ENCODE measurements at places on chromosomes 16 and 17. TPM values are rescaled to one million over a fixed set of nuclear protein-coding genes. Genes with fewer than 3 reads are reported as not detected.

DNA sequence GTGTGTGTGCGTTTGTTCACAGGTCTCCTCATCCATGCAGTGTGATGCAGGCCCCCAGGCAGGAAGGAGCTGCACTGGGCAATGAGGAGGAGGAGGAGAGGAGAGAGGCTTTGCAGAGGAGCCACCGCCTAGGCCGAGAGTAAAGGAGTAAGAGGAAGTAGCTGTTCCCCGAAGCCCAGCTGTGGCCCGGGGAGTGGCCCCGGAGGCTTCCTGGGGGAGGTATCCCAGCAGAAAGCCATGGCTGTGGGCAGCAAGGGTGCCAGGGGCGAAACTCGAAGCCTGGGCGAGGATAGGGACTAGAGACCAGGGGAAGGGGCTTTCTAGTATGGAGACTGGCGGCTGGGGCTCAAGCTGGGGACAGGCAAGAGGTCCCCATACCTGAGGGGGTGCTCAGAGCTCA, 12.2 kb downstream of the C16orf95 start:
- no peaks in the 10 kb centered on the region for H3K27me3 ChIP-seq
- no peak overlapping the region for H3K4me3 ChIP-seq
- peaks cover 4% of the 10 kb centered on the region for H3K4me1 ChIP-seq
- no peak overlapping the region for H3K27ac ChIP-seq
- H3K36me3 ChIP-seq = no peaks in the 10 kb centered on the region

The CCL18 gene
- not detected for total RNA-seq

DNA sequence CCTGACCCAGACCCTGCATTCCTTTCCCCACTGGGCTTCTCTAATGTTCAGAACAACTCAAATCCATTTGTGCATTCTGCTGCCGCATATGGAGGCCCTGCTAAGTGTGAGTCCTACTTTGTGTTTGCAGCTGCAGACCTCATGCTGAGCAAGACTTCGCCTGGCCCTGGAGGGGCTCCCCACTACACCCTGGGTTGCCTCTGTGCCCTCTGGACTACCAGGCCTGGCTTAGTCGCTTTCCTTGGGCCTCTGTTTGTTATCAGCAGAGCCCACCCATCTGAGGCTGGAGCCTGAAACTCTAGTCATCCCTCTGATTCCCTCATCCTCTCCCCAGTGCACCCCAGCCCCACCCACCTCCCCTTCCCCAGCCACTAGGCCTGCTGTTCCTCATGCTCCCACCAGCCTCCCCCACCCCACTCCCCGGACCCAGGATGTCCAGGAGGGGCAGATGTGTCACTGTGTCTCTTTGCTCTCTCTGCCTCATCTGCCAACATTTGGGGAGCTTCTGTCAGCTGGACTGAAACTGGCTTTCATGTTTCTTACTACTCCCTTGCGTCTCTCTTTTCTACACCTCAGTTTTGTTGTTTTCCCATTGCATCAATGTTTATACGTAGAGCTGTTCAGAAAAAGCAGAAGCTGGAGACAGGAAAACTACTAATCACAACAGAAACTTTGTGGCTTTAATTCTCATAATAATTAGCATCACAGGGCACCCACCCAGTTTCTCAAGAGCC, 17.9 kb upstream of the CD300E start:
- H3K27ac ChIP-seq = no peak overlapping the region
- ATAC-seq = no peak
- H3K27me3 ChIP-seq = peaks cover 32% of the 10 kb centered on the region
- H3K4me1 ChIP-seq = peaks cover 8% of the 10 kb centered on the region

DNA sequence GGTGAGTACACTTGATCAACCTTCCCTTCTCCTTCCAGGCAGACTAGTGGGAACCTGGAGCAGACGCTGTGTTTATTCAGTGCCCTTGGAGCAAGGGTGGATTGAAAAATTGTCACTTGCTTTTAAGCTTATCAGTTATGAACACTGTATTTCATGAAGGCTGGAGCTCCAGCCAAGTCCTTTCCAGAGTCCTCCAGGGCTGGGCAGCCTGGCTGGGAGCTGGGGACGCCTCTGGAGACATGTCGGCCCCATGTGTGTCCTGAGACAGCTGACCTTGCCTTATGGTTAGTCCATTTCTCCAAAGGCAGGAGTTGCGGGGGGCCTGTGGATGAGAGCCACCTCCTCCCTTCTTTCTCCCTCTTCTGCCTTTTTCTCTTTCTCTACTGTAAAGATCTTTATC, 67.0 kb downstream of the RAP1GAP2 start:
- ATAC-seq = no peak
- no peaks in the 10 kb centered on the region for H3K36me3 ChIP-seq
- peaks cover 5% of the 10 kb centered on the region for H3K4me1 ChIP-seq
- no peak overlapping the region for H3K27ac ChIP-seq
- no peak overlapping the region for H3K4me3 ChIP-seq
- H3K27me3 ChIP-seq = no peaks in the 10 kb centered on the region

The DNAAF1 gene
- 0.21 TPM for total RNA-seq

DNA sequence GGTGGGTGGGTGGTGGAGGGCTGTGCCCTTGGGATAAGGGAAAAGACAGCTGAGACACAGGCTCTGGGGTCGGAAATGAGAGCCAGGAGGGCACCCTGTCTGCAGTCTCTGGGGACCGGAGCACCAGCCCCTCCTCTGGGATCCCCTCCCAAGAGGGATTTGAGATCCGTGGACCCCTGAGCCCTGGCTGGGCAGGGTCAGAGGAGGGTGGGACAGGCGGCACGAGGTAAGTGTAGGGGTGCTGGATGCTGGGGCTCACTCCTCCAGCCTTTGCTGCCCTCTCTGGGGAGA, 425 bp downstream of the SGSH start:
- no peak for ATAC-seq
- peaks cover 13% of the 10 kb centered on the region for H3K4me1 ChIP-seq
- peaks cover 52% of the 10 kb centered on the region for H3K36me3 ChIP-seq
- peak overlapping the region; percentile 96 for H3K27ac ChIP-seq
- H3K27me3 ChIP-seq = no peaks in the 10 kb centered on the region
- H3K4me3 ChIP-seq = peak overlapping the region; percentile 89

Data from activated T-helper 17 cell treated with anti-CD3 and anti-CD28 coated beads, Interleukin-2, amount 50 U/mL, for 72 hours (primary cell).